ENCODE measurements at places on chromosomes 2 and 18.

DNA sequence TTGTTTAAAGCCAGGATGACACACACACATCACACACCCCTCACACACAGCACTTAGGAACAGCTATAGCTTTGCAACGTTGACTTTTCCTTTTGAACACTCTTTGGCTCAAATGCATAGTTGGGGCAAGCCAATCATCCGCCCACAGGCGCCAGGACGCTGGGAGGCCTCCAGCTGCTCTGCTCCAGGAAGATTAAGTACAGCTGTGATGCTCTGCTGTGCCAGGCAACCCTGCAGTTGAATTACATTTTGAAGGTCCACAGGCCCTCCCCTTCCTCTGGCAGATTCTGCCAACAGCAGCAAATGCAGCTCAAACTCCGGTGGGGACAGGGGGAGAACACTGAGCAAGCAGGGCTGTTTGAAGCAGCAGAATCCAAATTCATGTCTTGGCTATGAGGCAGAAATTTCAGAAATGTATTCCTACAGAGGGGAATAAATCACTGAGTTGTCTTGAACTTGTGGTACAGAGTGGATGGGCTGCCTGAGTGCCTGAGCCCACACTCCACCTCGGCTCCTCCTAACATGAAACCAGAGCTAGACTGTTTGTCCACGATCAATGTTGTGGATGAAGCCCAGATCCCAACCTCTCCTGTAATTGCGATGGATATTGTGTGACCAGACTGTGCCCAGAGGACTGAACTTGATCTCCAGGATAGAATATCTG is 86.5 kb upstream of the PPP1CB start:
- DNase-seq = no peak

- DNase-seq = no peak
These were observed 564.4 kb upstream of the LINC00305 start for GRCh38 chr18:64713284-64713683.

DNA sequence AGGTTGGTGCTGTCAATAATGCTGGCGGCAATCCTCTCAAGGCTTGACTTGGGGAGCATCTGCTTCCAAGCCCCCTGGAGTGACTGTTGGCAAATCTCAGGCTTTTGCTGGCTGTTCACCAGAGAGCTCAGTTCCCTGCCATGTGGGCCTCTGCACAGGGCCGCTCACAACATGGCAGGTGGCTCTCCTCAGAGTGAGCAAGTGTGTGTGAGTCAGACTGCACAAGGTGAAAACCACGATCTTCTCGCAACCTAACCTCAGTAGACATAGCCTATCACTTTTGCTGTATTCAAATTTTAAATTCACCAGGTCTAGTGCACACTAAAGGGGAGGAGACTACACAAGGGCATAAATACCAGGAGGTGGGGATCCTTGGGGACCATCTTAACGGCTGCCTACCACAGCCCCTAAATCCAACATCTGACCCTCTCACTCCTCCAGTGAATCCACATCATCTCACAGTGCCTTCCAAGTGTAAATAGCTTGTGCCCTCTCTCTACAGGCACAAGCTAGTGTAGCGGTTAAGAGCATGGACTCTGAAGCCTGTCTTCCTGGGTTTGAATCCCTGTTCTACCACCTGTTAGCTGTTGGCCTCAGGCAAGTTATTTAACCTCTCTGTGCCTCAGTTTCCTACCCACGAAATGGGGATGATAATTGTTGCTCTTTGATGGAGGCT is 187.7 kb upstream of the CXCR4 start:
- DNase-seq = no peak

DNA sequence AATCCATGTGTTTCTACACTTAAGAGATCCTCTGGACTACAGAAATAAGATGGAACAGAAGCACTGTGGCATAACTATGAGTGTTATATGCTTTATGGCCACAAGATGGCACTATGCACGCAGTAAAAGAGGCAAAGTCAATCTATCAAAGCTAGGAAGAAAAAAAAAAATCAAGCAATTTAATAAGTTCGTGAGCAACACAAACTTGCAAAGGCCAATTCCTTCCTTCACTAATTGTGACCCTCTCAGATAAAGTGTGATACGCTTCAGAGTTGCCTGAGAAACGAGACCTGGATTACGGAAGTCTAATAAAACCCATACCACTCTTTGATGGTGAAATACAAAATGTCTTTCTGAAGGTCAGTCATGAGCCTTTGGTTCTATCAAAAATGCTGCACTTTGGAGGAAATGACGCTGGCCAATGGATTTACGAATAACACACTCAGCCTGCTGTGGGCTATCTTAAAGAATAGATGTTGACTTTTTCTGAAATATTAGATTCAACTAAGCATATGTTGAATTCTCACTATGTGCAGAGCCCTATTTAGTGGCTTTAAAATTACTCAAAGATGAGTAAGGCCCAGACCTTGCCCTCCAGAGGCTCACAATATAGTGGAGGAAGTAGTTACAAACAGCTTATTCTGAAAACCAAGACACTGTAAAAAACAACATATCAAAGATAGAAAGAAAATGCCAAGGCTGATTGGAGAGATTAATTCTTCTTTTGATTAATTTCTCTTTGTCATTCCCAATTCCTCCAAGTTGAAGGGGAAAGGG is 35.5 kb upstream of the TTR start:
- DNase-seq = peak; percentile 78

GRCh38 chr2:8750221-8750620 is 68.4 kb downstream of the ID2 start:
- no peak for DNase-seq

GRCh38 chr2:83478037-83478436 is 981.0 kb downstream of the SUCLG1 start:
- no peak for DNase-seq

DNA sequence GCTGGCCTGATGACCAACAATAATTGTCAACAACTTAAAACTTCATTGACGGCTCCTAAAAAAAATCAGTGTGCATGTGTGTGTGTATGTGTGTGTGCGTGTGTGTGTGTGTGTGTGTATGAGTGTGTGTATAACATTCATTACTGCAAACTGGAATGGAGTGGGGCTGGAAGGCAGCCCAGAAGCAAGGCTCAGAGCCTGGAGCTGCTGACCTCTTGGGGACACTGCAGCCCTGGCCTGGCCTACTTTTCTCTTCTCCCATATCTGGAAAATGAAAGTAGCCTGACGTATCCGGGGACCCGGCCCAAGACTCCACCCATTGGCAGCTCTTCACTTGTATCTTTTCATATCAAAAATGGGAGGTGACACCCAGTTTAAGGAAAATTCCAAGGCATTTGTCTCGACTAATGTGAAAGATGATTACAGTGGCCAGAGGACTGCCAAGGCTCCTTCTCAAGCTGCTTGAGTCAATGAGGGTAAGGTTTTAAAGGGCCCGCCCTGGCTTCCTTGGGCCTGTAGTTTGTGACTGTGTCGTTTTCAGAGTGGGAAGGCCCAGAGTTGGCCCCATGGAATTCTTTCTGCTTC is 72.4 kb upstream of the IL1R1 start:
- no peak for DNase-seq

GRCh38 chr2:96233880-96234316 is 25.3 kb upstream of the STARD7 start:
- DNase-seq = no peak

DNA sequence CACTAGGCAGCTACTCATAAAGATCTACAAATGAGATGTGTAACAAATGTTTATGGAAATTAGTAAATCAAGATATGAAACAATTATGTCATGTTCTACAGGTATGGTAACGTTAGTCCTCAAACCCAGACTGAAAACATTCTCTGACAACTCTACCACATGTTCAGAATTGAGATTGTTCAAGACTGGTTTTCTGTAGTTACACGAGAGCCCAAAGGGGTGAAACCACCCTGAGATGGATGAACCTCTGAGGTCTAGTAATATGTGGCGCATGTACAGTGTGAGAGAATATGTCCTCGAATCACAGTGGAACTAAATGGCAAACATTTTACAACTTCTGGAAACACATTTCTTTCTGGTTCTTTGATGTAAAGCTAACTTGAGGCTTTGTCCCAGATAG is 614.3 kb downstream of the ZEB2 start:
- DNase-seq = no peak

DNA sequence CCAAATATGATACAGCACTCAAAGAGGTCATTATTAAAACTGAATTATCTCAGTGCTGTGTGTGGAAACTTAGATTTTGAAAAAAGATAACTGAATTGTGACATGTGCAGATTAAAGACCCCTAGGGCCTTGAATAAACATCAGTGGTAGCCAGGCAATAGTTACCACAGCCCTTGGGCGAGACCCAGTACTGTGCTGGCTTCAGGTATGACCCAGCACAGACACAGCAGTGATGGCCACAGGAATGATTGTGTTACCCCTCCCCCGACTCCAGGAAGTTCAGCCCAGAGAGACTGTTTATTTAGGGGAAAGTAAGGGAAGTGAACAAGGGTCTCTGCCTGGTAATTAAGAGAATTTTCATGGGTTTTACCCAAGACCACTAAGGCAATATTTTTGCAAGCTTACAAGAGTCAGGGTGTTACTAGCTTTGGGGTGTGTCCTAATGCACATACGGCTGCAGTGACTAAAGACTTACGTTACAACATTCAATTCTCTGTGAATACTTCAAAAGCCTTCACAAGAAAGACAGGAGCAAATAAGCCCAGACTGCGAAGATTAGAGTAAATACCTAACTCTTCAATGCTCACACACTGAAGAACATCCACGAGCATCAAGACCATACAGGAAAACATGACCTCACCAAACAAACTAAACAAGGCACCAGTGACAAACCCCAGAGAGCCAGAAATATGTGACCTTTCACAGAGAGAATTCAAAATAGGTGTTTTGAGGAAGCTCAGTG is 28.2 kb upstream of the ITGAV start:
- peak; percentile 32 for DNase-seq

DNA sequence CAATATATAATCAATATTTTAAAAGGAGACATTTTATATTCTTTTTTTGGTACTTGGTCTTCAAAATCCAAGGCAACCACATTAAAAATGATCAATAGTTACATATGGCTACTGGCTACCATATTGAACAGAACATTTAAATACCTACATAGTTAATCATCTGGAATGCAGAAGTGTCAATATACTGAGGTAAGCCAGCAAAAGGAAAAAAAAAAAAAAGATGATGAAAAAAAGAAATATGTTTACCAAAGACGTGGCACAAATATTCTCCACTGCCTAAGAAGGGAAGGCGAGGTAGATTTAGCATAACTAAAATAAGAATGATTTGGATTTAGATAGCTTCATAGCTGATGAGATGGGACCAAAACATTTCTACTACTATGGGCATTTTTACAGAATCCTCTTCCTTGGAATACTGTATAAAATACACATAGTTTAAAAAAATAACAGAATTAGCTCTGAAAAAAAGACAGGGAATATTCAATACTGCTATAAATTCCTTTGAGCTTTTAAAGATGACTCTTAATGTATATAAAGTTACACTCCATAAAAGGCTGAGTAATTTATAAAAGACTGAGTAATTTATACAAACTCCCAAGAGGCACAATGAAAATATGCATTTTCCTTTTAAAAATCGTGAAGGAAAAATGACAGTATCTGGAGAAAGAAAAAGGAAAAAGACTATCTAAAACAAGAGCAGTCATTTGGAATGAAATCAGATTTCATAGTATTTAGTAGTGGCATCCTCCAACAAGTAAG is 63.5 kb downstream of the CDH2 start:
- no peak for DNase-seq

- DNase-seq = no peak
These were observed 104.2 kb downstream of the GBX2 start for GRCh38 chr2:236063994-236064393.

GRCh38 chr2:153360239-153360638 is 118.3 kb downstream of the RPRM start:
- peak; percentile 14 for DNase-seq

GRCh38 chr2:179661986-179662385 is 199.4 kb downstream of the ZNF385B start:
- DNase-seq = no peak

DNA sequence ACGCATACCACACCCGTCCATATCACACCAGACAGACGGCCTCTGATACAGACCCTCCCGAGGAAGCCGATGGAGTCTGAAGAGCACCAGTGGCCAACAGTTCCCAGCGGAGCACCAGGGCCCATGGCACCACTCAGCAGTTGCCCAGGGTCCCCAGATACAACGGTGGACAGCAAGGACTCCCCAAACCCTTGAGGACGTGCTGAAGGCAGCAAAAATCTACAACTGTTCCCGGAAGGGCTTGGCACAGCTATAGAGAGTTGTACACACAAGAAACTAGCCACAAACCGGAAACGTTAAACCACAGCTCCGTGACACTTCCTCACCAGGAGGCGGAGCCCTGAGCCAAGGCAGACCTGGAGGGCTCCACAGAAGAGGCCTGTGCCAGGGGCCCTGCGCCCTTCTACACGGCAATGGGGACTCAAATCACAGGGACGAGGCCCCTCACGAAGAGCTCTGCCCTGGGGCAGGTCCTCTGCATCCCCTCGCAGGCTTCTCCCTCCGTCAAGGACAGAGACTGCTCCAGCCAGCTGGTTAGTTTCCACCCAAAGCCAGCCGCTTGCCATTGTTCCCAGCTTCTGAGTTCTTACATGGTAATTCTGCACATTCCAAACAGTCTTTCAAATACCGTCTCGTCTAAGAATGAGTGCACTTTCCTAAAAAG is 133.4 kb downstream of the HDAC4 start:
- DNase-seq = peak; percentile 33

GRCh38 chr2:201194097-201194496 is 11.2 kb downstream of the CASP10 start:
- no peak for DNase-seq

DNA sequence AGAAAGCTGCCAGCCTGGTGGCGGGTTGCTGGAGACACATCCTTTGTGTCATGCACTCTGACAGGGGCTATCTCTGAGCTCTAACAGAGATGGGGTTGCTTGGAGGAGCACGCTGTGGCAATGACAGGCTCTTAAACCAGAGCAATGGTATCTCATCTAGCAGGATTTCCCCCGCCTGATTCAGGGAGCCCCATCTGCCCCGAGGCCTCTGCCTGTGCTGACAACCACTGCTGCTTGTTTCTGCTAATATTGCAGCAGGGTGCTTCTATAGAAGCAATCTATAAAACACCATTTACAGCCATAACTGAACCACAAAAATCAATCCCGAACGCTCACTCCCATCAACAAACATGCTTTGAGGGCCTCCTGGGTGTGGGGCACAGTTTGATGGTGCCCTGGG is 12.8 kb upstream of the DNPEP start:
- DNase-seq = no peak

DNA sequence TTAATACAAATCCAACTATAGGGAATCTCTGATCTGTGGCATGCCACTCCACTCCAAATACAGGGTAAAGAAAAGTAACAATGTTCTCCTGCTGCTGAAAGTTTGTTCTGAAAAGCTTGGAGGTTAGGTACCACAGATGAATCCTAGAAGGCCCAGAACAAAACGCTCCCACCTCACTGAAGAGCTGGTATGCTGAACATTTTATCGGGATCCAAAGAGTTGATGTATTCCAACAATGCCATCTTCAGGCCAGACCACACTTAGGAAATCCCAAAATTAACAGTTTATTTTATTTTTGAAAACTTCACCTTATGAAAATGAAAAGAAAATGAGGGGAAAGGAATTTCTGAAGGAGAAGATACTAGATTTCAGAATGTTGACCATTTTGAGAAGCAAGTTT is 145.1 kb upstream of the CDH19 start:
- DNase-seq = peak; percentile 36

- peak; percentile 81 for DNase-seq
These were observed 124.9 kb downstream of the B3GNT2 start for GRCh38 chr2:62320657-62321357.

- peak; percentile 46 for DNase-seq
These were observed 40.6 kb upstream of the MRPL19 start for GRCh38 chr2:75605770-75606529.

Measured in GM23338 (cell line).